ENCODE measurements at places on chromosomes 6 and 20.

GRCh38 chr6:38141085-38141484, 321.6 kb downstream of the ZFAND3 start:
- DNase-seq, result peak; percentile 20

- no peak for DNase-seq
These were observed 9.0 kb downstream of the MOCS3 start for GRCh38 chr20:50967586-50967985.

GRCh38 chr6:131331151-131331550, 195.9 kb downstream of the AKAP7 start:
- no peak for DNase-seq

DNA sequence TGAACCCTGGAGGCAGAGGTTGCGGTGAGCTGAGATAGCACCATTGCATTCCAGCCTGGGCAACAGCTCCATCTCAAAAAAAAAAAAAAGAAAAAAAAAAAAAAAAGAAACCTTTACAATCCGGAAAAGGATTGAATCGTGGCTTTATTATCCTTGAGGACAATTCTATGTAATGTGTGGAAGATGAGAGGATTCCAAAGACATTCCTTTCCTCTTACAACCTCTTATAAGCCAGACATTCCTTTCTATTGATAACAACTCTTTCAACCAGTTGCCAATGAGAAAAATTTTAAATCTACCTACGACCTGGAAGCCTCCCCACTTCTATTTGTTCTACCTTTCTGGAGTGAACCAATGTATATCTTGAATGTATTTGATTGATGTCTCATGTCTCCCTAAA, 91.2 kb upstream of the EEF1E1 start:
- no peak for DNase-seq

GRCh38 chr20:19993958-19994669, 23.0 kb upstream of the NAA20 start:
- DNase-seq, result peak; percentile 74

- no peak for DNase-seq
These were observed 22.7 kb upstream of the TFAP2C start for GRCh38 chr20:56606174-56606945.

DNA sequence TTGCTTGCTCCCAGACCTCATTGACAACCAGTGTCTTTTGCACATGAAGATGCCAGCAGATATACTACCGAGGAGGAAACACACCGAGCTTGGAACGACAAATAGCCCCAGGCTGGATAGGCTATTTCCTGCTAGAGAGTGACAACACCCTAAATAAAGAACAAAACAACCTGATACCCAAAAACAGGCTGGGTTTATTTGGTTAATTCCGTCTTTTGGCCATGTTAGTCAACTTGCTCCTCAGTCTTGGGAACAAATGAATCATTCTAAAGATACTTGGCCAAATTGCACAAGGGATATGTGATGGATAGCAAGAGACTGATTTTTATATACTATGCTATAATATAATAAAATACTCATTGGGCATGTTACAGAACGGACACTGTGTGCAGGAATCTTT, 11.5 kb upstream of the MUC22 start:
- no peak for DNase-seq

DNA sequence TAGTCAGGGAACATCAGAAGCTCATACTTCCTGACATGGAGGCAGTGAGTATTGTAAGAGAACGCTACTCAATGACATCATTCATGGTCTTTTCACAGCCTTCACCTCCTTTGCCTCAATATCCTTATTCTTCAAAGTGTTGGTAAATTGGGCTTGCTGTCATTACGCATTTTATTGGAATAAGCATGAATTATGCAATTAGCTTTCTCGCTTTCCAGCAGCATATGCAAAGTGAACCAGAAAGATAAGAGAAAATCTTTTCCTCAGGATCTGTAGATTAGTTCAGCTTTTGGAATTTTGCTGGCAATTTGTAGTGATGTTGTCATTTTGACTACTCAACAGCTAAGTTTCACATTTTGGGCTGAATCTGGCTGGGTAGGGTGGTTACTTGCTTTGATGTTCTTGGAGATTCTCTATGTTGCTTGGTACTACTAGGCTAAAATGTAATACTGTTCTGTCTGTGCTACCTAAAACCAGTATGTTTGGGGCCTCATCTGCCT, 1012.1 kb downstream of the KIF16B start:
- DNase-seq, result peak; percentile 24

- DNase-seq, result peak; percentile 95
These were observed 3.1 kb downstream of the MMP9 start for GRCh38 chr20:46011631-46012482.

- no peak for DNase-seq
These were observed 149.5 kb upstream of the SASH1 start for GRCh38 chr6:148193063-148193680.

- DNase-seq, result no peak
These were observed 653.1 kb downstream of the TBC1D32 start for GRCh38 chr6:120681204-120681603.

GRCh38 chr6:159463119-159463829, 229.8 kb downstream of the SOD2 start:
- DNase-seq, result no peak

GRCh38 chr6:147563472-147563871, 55.0 kb downstream of the SAMD5 start:
- no peak for DNase-seq

DNA sequence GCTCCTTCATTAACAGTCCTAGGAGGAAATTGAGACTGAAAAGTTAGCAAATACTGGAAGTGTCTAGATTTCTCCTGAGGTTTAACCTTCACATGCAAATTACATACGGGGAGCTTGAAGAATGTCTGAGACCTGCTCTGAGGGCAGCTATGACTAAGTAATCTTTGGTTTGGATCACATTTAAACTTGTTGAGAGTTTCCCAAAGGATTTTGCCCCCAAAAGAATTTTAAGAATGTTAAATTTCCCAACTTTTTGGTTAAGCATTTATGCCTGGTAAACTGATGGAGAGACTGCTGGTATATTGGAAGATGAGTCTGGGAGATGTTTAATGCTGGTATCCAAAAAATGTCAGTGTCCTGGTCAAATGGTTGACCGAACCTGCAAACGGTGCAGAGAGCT, 97.0 kb downstream of the RREB1 start:
- DNase-seq, result no peak

GRCh38 chr6:158465747-158466146, 94.1 kb upstream of the TMEM181 start:
- DNase-seq, result no peak

GRCh38 chr20:59723607-59724456, 119.5 kb downstream of the PHACTR3 start:
- no peak for DNase-seq

DNA sequence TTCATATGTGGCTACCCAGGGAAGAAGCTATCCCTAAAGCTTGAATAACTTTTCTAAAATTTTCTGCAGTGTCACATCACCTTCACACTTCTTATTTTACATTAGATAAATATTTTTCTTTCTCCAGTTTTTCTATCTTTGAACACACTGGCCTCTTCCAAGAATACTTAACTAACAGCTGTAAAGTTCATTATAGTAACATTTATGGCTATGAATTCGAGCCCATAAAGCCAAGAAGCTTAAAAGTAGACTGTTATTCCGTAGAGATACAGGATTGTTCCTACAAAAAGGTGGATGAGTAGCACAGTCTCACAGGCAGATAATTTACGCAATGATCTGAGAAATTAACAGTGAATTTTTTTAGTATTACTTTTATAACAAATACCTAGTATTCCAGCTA, 55.7 kb upstream of the BMP5 start:
- DNase-seq, result no peak

GRCh38 chr6:132021552-132022375, 70.6 kb upstream of the CCN2 start:
- peak; percentile 15 for DNase-seq

- no peak for DNase-seq
These were observed 160.8 kb upstream of the PHACTR1 start for GRCh38 chr6:12555781-12556180.

DNA sequence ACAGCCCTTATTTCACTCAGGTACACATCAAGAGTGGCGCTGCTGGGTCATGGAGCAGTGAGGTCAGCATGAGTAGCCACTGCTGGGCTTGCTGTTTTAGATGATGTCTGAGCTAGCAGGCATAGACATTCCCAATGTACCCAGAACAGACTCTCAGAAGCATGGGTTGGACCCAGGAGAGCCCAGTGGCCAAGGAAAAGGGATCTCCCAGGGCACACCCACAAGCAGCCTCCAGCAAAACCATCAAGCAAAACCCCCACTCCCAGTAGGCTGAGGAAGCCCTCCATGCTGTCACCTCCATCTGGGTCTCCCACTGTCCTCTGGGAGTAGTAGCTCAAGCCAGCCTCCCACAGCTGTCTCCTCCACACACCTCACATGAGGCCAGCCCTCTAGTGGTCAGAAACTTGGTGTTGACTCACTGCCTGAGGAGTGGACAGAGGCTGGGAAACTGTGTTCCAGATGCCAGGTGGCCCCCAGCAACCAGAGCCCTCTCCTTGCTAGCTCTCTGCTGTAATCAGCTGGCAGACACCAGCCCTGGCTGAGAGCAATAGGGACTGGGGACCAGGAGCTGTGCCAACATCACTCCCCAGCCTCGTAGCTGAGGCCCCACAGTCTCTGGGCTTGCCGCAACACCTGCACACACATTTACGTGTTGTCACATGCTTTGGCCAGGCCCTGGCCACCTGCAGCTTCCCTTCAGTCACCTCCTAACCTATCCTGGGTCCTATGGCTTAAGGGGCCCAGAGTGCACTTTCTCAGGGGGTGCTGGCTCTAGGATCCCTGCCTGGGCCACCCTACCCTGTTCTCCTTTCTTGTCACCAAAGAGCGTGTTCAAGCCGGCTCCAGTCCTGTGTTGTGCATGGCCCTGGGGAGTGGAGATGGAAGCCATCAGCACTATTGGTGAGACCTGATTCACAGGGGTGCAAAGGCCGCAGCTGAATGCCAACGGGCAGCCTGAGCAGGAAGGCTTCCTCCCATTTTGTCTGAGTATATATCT, 1.9 kb upstream of the AP5S1 start:
- DNase-seq, result peak; percentile 69

- no peak for DNase-seq
These were observed 450.1 kb downstream of the GJA1 start for GRCh38 chr6:121885399-121886152.

GRCh38 chr6:36875250-36875633, 639 bp upstream of the PPIL1 start:
- no peak for DNase-seq

DNA sequence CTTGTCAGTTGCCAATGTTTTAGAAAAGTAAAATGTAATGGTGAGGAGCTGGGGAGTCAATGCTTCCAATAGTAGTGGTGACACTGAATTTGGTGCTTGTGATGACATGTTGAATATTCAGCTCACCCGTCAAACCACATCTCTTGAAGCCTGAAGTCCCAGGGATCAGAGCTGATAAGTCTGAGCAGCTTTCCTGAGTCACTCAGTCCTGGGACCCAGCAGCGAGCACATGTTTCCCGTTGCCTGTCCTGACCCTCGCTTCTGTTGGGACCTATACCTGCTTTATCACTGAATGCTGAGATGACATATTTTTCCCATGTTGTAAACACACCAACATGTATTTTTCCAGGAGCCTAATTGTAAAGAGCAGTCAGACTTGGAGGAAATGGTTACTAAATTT, 693.6 kb downstream of the QKI start:
- DNase-seq, result no peak

- no peak for DNase-seq
These were observed 764 bp upstream of the SNAP25 start for GRCh38 chr20:10217721-10218410.

GRCh38 chr6:134026597-134026996, 25.8 kb downstream of the SLC2A12 start:
- DNase-seq, result no peak

DNA sequence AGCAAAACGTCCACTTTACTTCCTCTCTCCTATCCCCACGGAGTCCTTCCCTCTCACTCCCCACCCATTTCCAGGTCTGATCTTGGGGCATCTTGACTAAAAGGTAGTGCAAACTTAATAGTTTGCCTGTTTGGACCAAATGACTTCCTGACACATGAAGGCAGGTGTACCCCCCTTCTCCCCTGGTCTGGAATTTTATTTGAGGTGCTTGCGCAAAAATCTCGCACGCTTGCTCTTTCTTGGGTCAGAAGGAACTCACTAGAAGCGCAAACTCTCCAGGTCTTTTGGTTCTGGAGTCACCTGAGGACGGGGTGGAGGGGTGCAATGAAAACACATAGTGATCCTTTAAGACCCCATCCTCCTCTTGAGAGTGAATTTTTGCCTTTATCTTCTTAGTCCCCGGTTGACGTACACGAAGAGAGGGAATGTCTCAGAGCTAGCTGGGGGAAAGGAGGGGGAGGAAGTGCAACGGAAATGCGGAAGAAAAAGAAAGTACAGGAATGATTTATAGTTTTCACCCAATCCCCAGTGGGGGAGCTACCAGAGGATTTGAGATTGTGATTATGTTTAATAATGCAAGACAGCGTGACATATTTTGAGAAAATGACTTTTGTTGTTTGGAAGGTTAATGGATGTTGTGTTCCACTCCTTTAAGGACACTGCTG, 4.9 kb downstream of the ADGRB3 start:
- no peak for DNase-seq

- no peak for DNase-seq
These were observed 90.4 kb downstream of the BCKDHB start for GRCh38 chr6:80196906-80197305.

- no peak for DNase-seq
These were observed 30.6 kb upstream of the ME1 start for GRCh38 chr6:83461438-83461837.

DNA sequence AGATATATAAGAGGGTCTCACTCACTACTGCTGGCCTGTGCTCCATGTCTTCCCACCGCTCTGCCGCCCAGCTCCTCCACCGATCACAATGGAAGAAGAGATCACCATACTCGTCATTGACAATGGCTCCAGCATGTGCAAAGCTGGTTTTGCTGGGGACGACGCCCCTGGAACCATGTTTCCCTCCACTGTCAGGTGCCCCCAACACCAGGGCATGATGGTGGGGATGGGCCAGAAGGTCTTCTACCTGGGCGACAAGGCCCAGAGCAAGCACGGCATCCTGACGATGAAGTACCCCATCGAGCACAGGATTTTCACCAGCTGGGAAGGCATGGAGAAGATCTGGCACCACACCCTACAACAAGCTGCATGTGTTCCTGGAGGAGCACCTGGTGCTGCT, 24.3 kb downstream of the TMEM74B start:
- DNase-seq, result no peak

DNA sequence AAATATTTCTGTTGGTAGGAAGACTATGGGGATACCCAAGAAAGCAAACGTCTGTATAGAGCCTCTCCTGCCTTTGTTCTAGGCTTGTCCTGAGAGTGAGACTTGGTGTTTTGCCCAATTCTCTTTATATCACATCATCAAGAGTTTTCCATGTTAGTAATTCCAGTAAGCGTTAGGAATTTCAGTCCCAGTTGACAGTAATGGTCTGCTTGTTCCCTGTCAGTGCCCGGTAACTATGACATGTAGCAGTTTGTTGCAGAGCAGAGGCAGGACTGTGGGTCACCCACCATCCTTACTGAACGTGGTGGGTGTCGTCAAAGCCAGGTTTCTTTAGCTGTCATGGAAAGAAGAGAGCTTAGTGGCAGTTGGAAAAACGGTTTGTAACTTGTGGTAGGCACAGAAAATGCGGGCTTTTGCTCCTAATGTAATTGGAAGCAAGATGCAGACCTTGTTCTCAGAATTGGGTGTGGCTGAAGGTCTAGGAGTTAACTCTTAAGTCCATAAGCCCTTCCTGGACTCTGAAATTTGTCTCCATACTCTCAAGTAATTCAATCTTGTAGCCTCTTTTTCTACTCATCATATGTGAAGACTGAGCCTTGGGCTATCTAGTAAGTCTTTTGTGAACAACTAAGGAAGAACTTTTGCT, 188.8 kb downstream of the TMEM242 start:
- DNase-seq, result no peak
